Articular chondrocyte of knee joint (primary cell): ENCODE measurements at places on chromosomes 3 and 15. TPM values are rescaled to one million over a fixed set of nuclear protein-coding genes. Genes with fewer than 3 reads are reported as not detected.

VGLL3 gene
- 10.3 and 15.7 TPM in 2 replicates for total RNA-seq

RHOV gene
- not detected in 2 replicates for total RNA-seq

PLA2G4B gene
- total RNA-seq = 0.32 and 1.6 TPM in 2 replicates

HHLA2 gene
- total RNA-seq = not detected in 2 replicates

PDCD7 gene
- total RNA-seq = 24.5 and 24.6 TPM in 2 replicates
